Daoy (cell line): ENCODE measurements at places on chromosomes 6 and 20. TPM values are rescaled to one million over a fixed set of nuclear protein-coding genes. Genes with fewer than 3 reads are reported as not detected.

GRCh38 chr6:159931112-159931511 lies 37.8 kb upstream of the IGF2R start:
- no peak for DNase-seq

GRCh38 chr20:60170116-60170515 lies 211.9 kb downstream of the CDH26 start:
- no peak for DNase-seq

The SLC22A7 gene
- not detected in 2 replicates for total RNA-seq

The ZNF335 gene
- total RNA-seq, result 9.5 and 12.1 TPM in 2 replicates

DNA sequence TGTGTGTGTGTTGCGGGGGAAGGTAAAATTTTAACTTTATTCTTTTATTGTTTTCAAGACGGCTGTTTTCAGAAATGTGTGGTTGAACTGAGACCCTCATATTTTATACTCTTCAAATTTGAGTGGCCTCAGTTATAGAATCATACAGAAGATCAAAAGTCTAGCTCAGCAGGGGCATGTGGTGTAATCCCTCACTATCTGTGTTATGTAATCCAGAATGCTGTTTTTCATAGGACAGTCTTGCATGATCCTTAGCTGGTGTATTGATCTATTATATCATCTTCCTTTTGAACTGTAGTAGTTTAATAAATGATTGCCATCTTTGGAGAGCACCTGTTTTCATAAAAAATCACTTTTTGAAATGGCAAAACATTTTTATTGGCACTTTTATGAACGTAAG lies 1.4 kb downstream of the PLCB4 start:
- no peak for DNase-seq

- DNase-seq, result no peak
Observed at GRCh38 chr6:142906945-142907470, 38.0 kb downstream of the HIVEP2 start.

DNA sequence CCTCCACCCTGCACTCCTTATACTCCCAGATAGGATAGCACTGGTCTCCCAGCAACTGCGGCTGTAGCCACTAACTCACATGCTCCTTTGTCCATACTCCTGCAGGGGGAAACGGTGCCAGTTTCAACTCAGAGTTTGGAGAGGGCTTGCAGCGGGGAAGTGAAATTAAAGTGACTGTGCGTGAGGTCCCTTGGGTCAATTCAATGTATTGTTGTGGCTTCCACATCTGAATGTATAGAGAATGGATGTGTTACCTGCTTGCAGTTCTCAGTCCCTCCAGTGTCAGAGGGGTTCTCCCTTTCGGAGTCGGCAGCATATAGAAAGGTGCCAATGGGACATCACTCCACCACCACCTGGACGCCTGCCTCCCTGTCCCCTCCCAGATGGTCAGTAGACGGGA lies 93.6 kb upstream of the CNKSR3 start:
- no peak for DNase-seq

The FGD2 gene
- not detected in 2 replicates for total RNA-seq

DNA sequence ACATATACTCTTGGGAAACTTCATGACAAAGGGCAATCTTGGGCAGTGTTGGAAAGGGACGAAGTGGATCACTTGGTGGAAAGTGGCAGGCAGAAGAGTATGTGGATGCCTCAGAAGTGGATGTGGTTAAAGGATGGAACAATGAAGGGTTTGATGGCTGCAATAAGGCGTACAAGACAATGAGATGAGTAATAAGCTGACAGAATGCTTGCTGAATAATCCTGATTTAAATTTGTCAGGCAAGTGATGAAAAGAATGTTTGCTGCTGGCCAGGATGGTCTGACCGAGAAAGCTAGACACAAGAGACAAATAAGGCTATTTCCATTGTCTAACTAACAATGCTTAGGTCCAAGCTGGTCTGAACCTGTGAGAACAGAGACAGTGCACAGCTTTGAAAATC lies 61.6 kb upstream of the CEP85L start:
- peak; percentile 30 for DNase-seq

DNA sequence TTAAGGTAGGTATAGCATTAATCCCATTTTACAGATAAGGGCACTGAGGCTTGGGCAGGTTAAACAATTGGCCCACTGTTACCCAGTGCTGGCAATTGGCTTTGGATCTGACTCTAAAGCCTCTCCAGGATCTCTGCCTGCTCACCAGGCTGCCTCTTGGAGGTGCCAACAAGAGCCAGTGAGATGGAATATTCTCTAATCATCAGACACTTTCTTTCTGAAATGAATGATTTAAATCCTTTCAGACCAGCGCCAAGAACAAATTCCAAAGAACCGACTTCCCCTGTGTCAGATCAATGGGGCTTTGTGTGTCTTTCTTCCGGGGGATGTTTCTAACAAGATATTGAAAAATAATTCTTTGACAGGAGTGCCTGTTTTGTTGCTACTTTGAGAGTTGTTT lies 23.6 kb downstream of the CYP39A1 start:
- DNase-seq, result no peak

The LTA gene
- total RNA-seq, result 0.11 TPM in 1 of 2 replicates, not detected in the other

GRCh38 chr20:14611479-14611878 lies 274.1 kb upstream of the FLRT3 start:
- no peak for DNase-seq

DNA sequence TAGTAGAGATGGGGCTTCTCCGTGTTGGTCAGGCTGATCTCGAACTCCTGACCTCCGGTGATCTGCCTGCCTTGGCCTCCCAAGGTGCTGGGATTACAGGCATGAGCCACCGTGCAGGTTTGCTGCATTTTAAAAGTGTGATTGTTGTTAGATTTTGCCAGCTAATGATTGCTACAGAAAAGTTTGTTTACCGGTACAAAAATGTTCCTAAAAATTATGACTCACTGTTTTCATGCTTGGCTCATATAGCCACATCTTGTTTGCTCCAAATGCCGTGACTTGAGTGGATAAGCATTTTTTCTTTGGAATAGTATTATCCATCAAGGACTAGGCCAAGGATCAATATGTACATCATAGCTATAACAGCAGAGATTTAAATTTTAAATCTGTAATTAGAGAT lies 24.3 kb downstream of the LRRN4 start:
- DNase-seq, result no peak

DNA sequence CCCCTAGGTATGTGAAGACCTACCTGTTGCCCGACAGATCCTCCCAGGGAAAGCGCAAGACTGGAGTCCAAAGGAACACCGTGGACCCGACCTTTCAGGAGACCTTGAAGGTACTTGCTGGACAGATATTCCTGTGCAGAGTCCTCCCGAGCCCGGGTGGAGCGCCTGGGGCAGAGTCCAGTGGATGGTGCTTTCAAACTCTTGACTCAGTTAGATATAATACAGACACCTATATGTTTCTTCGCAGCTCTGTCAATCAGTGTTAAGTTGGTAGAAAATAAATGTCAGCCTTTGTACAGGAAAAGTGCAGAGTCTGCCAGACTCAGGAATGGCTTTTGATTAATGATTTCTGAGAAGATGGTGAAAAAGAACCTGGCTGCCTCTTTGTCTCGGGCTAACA lies 67.2 kb downstream of the EZR start:
- DNase-seq, result no peak

DNA sequence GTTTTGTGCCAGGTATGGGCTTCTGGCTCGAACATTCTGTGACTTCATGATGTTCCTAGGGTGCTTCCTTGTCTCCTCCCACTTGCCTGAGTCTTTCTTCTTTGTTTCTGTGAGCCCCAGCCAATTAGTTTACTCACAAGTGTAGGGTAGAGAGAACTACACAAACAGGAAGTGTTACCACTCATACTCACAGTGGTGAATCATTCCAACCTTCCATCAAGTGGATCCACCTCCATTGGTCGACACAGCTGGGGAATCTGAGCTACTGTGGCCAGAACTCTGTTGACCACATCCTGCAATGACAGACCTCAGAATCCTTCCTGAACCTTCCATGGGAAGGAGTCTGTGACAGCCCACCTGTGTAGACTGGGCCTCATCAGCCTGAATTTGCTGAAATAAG lies 76.8 kb downstream of the UNC5CL start:
- peak; percentile 96 for DNase-seq

GRCh38 chr20:23160536-23161243 lies 74.6 kb upstream of the CD93 start:
- DNase-seq, result no peak

The TCF15 gene
- 0.18 and 1.0 TPM in 2 replicates for total RNA-seq

- DNase-seq, result no peak
Observed at GRCh38 chr6:49664817-49665216, 28.2 kb upstream of the RHAG start.

The CDH4 gene
- total RNA-seq, result 2.1 and 3.8 TPM in 2 replicates

- DNase-seq, result no peak
Observed at GRCh38 chr6:153729189-153729588, 309.9 kb upstream of the OPRM1 start.

The RSPH9 gene
- total RNA-seq, result not detected in 2 replicates

- DNase-seq, result no peak
Observed at GRCh38 chr6:146985111-146985510, 219.1 kb upstream of the STXBP5 start.

- DNase-seq, result no peak
Observed at GRCh38 chr6:152207915-152208714, 400.6 kb downstream of the ESR1 start.

DNA sequence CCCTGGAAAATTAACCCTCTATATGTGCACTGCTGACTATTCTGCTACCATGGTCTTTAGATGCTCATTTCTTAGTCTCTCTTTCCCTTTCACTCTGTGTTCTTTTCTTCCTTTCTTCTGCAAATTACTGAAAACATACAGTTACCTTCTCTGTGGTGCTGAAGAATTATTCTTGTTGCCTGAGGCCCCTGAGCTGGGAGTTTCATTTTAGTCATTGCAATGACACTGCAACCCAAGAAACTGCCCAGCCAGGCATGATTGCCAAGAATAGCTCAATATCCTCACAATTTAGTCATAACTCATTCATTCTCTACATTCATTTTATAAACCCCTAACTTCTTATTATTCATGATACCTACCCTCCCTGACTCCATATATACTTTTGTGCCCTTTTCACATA lies 245.8 kb upstream of the RAB32 start:
- DNase-seq, result no peak

The RSPO4 gene
- total RNA-seq, result 2.1 TPM in 1 of 2 replicates, not detected in the other

GRCh38 chr6:134626086-134626485 lies 308.2 kb upstream of the SGK1 start:
- DNase-seq, result no peak

- no peak for DNase-seq
Observed at GRCh38 chr20:59429396-59429795, 129.0 kb downstream of the EDN3 start.

- DNase-seq, result no peak
Observed at GRCh38 chr20:20657092-20657491, 55.4 kb downstream of the RALGAPA2 start.

- DNase-seq, result no peak
Observed at GRCh38 chr6:31559606-31559957, 12.2 kb downstream of the NFKBIL1 start.

GRCh38 chr6:46909371-46909770 lies 12.4 kb downstream of the ADGRF5 start:
- DNase-seq, result no peak

- no peak for DNase-seq
Observed at GRCh38 chr6:2725364-2725988, 25.2 kb downstream of the MYLK4 start.

DNA sequence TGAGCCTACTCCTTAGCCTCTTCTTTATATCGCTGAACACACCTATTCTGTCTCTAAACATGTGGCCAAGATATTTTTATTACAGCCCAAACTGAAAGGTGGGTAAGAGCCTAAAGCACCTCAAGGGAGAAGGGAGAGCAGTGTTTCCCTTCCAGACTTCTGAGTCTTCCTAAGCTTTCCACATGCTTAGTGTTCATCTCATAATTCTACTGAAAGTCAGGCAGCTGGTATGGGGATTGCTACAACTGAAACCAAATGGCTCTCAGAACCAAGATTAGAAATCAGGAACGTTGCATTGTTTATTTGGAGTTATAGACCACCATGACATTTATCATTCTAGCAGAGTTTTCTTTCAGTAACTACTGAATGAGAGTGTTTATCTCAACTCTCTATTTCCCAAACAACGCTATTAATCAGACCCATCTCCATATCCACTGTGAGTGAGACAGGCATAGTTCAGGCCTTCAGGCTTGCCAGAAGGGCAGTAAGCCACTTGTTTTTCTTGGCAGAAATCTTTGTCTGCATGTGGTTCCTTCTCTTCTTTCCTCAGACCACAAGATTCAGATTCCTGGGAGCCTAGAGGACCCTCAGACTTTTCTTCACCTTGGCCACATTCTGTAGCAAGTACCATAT lies 22.8 kb downstream of the VGLL2 start:
- peak; percentile 42 for DNase-seq

DNA sequence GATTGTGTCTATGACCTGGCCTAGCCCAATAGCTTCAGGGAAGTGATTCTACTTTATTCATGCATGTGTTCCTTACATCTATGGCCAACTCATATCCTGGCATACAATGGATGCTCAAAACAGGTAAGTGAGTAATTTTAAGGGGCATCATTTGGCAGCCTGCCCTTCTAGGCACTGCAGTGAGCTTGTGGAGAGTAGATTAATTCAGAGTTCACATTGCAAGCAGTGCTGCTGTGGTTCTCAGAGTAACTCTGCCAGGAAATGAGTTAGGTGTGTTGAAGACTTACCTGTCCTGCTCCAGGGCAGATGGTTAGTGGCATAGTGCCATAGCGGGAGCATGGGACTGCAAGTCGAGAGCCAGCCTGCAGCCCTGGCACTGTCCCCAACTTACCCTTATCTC lies 158.0 kb downstream of the SCP2D1 start:
- no peak for DNase-seq

The GTF3C6 gene
- 167 and 170 TPM in 2 replicates for total RNA-seq

GRCh38 chr20:44081476-44081875 lies 105.5 kb downstream of the JPH2 start:
- no peak for DNase-seq

The C4A gene
- 0.27 and 3.2 TPM in 2 replicates for total RNA-seq

DNA sequence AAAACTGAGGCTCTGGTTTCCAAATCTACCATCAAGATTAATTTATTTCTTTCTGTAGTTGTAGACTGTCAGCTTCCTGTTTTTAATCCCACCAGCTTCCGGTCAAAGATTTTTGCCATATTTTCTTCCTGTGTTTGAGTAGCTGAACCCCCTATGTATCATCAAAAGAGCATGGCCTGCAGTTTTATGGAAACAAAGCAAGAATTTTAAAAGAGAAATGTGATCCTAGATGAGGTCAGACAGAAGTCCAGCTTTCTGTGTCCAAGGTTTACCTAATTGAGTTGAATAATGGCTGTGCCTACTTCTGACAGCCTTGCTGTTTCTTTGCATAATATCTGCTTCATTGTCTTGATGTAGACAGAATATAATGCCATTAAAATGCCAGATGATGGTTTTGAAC lies 163.7 kb downstream of the CARMIL1 start:
- no peak for DNase-seq

DNA sequence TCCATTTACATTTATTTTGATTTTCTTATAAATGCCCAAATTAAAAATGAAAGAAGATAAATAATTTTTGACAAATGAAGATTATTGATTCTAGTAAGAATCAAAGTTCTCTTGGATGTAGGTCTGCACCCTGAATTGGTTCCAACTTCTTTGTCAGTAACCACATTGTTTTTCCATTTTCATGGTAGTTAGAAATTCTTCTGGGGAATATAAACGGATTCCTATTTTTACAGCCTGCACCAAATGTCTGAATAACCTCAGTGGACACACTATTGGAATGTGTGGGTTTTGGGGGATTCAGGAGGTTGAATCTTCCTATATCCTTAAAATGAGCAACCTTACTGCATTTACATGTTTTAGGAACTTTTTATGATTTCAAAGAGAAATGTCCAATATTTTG lies 1085.3 kb upstream of the MAP3K7 start:
- no peak for DNase-seq

GRCh38 chr6:16080204-16080603 lies 48.7 kb upstream of the MYLIP start:
- DNase-seq, result no peak

- no peak for DNase-seq
Observed at GRCh38 chr6:144986271-144986670, 701.1 kb downstream of the UTRN start.

- DNase-seq, result peak; percentile 21
Observed at GRCh38 chr6:111576291-111576690, 29.4 kb downstream of the TRAF3IP2 start.
